ENCODE measurements at places on chromosomes 13 and 19. TPM values are rescaled to one million over a fixed set of nuclear protein-coding genes. Genes with fewer than 3 reads are reported as not detected.

The PEG3 gene
- total RNA-seq, result 0.32 TPM

The PPM1N gene
- 2.3 TPM for total RNA-seq

The LILRB1 gene
- not detected for total RNA-seq

The CARM1 gene
- total RNA-seq, result 40.6 TPM

The PTGIR gene
- 5.5 TPM for total RNA-seq

The B3GNT8 gene
- 1.6 TPM for total RNA-seq

The ENOX1 gene
- total RNA-seq, result 2.2 TPM

The C19orf33 gene
- total RNA-seq, result 3.2 TPM

The PPFIA3 gene
- 1.6 TPM for total RNA-seq

The KIR2DL4 gene
- total RNA-seq, result not detected

The FGF22 gene
- total RNA-seq, result not detected

The HCST gene
- 0.64 TPM for total RNA-seq

The IGFL1 gene
- total RNA-seq, result not detected

The NBEA gene
- total RNA-seq, result 3.5 TPM

The STOML3 gene
- not detected for total RNA-seq

The FAM32A gene
- 94.1 TPM for total RNA-seq

The MAN2B1 gene
- 25.8 TPM for total RNA-seq

The FXYD3 gene
- total RNA-seq, result not detected

The STX10 gene
- 69.9 TPM for total RNA-seq

The ZNF726 gene
- 4.5 TPM for total RNA-seq

The CGB1 gene
- not detected for total RNA-seq

The ZNF577 gene
- 4.2 TPM for total RNA-seq

The KLK15 gene
- not detected for total RNA-seq

The TMEM147 gene
- total RNA-seq, result 77.3 TPM

The ZNF296 gene
- under 0.01 TPM for total RNA-seq

The IL27RA gene
- total RNA-seq, result 2.9 TPM

All from fibroblast of villous mesenchyme (primary cell).